ENCODE measurements at places on chromosomes 1 and 21.

DNA sequence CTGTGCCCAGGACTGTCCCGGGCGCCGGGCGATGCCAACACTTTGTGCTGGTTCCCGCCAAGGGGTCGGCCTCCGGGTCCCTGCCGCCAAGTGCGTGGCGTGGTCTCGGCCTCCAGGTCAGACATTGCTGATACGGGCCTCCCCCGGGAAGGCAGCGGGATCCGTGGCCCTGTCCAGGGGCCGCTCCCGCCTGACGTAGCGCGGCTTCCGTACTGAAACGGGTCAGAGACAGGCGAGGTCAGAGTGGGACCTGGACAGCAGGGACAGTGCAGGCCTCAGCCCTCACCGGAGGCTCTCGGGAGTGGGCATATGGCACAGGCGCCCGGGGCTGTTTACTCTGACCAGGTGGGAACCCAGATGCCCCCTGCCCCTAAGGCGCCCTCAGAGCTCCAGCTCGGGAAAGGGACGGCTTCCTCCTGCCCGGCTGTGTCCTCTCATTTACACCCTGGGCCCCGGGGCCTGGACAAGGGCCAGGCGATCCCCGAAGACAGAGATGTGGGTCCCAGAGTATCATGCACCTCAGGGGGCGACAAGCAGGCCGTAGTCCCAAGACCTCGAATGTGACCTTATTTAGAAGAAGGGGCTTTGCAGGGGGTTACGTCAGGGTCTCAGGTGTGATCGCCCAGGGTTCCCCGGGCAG, 8.8 kb upstream of the RNF223 start:
- no peak overlapping the region for H3K27ac ChIP-seq
- no peaks in the 10 kb centered on the region for H3K4me1 ChIP-seq
- H3K4me3 ChIP-seq, result no peak overlapping the region
- no peaks in the 10 kb centered on the region for H3K36me3 ChIP-seq
- no peak for DNase-seq
- no peaks in the 10 kb centered on the region for H3K27me3 ChIP-seq

GRCh38 chr1:50473513-50473912, 50.3 kb upstream of the DMRTA2 start:
- H3K4me3 ChIP-seq, result no peak overlapping the region
- H3K36me3 ChIP-seq, result peaks cover 5% of the 10 kb centered on the region
- no peaks in the 10 kb centered on the region for H3K4me1 ChIP-seq
- no peaks in the 10 kb centered on the region for H3K27me3 ChIP-seq
- no peak for DNase-seq
- H3K27ac ChIP-seq, result no peak overlapping the region

DNA sequence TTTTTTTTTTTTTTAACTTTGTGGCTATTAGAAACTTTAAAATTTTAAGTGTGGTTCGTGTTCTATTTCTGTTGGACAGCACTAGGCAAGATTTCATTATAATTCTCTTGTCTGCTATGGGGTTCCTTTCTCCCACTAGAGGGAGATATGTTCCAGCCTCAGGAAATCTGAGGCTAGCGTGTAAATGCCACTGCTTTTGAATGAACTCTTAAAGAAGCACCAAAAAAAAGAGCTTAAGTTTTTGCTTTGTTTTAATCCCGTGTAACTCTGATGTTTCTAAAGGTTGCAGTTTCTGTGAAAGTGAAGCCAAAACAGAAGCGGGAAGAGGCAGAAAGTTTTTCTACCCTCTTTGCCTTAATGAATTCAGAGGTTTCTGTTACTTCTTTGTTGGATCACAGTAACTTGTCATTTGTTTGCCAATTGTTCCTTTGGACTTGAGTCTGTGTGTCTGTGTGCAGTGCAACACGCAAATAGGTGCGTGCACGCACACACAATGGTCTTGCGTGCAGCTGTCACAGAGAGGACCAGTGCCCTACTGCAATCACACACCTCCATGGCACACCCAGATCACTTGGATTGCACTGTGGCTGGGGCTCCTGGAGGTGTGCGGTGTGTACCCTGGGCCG, 32.3 kb downstream of the HHAT start:
- no peaks in the 10 kb centered on the region for H3K4me1 ChIP-seq
- no peak overlapping the region for H3K27ac ChIP-seq
- peaks cover 10% of the 10 kb centered on the region for H3K27me3 ChIP-seq
- no peak overlapping the region for H3K4me3 ChIP-seq
- DNase-seq, result no peak
- H3K36me3 ChIP-seq, result no peaks in the 10 kb centered on the region

- H3K36me3 ChIP-seq, result no peaks in the 10 kb centered on the region
- peaks cover 1% of the 10 kb centered on the region for H3K4me1 ChIP-seq
- DNase-seq, result no peak
- peaks cover 22% of the 10 kb centered on the region for H3K27me3 ChIP-seq
Observed at GRCh38 chr1:209583408-209583807, at the start of gene CAMK1G. Gene CAMK1G (plus strand): TSS chr1:209583714. CDS start chr1:209594984, 11,270 bp downstream.

GRCh38 chr1:237050185-237050584, 8.2 kb downstream of the RYR2 start:
- H3K4me1 ChIP-seq, result no peaks in the 10 kb centered on the region
- no peak for DNase-seq
- no peaks in the 10 kb centered on the region for H3K36me3 ChIP-seq

DNA sequence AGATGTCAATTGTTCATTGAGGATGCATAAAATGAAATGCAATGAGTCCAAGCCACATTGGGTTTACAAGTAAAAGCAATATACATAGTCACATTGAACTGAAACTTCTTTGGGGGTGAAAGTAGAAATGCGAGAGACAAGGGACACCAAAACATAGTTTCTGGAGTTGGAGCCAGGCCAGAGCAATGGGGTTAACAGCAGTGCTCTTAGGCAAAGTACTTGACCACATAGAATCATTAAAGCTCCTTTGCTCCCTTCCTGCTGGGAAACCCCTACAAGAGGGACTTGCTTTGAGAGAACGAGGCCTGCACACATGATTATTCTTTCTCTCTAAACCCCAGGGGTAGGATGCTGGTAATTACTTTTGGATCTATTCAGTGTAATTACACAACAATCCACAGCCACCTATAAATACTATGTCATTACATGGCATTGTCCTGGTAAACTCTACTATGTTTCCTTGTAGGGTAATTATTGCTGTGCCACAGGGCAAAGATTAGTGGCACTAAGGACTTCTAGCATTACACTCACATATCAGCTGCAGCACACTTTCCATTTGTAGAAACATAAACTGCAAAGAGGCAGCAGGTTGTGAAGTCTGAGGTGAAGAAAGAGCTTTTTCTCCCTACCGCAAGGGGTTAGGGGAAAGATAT, 421.6 kb upstream of the PBX1 start:
- no peak overlapping the region for H3K27ac ChIP-seq
- H3K27me3 ChIP-seq, result no peaks in the 10 kb centered on the region
- no peaks in the 10 kb centered on the region for H3K36me3 ChIP-seq
- H3K4me3 ChIP-seq, result no peak overlapping the region
- DNase-seq, result no peak

- H3K4me3 ChIP-seq, result peak overlapping the region; percentile 83
- peaks cover 52% of the 10 kb centered on the region for H3K4me1 ChIP-seq
- H3K27ac ChIP-seq, result peak overlapping the region; percentile 82
- DNase-seq, result no peak
Observed at GRCh38 chr21:44929799-44930542, 9.3 kb upstream of the ITGB2 start.

- H3K27me3 ChIP-seq, result no peaks in the 10 kb centered on the region
- no peak overlapping the region for H3K4me3 ChIP-seq
- peaks cover 4% of the 10 kb centered on the region for H3K4me1 ChIP-seq
- H3K36me3 ChIP-seq, result no peaks in the 10 kb centered on the region
- no peak for DNase-seq
- no peak overlapping the region for H3K27ac ChIP-seq
Observed at GRCh38 chr1:243705585-243705984, 144.5 kb downstream of the AKT3 start.

GRCh38 chr1:29793653-29794348, 557.5 kb downstream of the PTPRU start:
- H3K4me1 ChIP-seq, result no peaks in the 10 kb centered on the region
- H3K36me3 ChIP-seq, result no peaks in the 10 kb centered on the region
- no peaks in the 10 kb centered on the region for H3K27me3 ChIP-seq
- DNase-seq, result no peak

DNA sequence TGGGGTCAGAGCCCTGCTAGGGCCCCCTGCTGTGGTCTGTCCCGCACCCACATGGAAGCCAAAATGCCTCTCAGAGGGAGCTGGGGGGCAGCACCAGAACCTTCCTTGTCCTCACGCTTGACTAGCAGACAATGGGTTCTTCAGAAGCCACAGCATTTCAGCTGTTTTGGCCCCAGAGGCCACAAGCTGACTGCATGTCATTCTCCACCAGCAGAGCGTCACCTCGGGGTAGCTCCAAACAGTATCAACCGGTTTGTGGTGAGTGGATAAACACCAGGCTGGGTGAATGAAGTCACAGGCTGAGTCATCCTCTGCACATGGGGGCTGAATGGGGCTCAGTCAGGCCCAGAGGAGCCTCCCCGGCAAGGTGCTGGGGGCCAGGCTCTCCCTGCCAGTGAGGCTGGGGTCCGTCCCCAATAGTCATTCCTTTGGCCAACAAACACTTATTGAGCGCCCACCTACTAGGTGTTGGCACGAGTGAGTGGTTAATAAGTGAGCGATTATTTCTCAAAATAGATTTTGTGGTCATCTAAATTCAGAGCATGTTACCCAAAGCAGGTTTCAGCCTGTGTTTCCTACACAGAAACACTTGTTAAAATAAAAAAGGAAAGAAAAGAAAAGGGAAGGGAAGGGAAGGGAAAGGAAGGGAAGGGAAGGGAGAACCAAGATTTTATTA, 9.1 kb downstream of the OLIG1 start:
- peaks cover 38% of the 10 kb centered on the region for H3K27me3 ChIP-seq
- DNase-seq, result peak; percentile 29
- H3K27ac ChIP-seq, result no peak overlapping the region
- H3K4me1 ChIP-seq, result peaks cover 6% of the 10 kb centered on the region

- H3K36me3 ChIP-seq, result no peaks in the 10 kb centered on the region
- no peak for DNase-seq
- no peaks in the 10 kb centered on the region for H3K27me3 ChIP-seq
- no peak overlapping the region for H3K27ac ChIP-seq
Observed at GRCh38 chr21:34576041-34576511, 38.8 kb downstream of the RCAN1 start.

GRCh38 chr21:38220270-38220737, 36.5 kb upstream of the KCNJ15 start:
- no peaks in the 10 kb centered on the region for H3K27me3 ChIP-seq
- no peak overlapping the region for H3K4me3 ChIP-seq
- no peak for DNase-seq
- no peak overlapping the region for H3K27ac ChIP-seq
- peaks cover 5% of the 10 kb centered on the region for H3K4me1 ChIP-seq
- no peaks in the 10 kb centered on the region for H3K36me3 ChIP-seq

DNA sequence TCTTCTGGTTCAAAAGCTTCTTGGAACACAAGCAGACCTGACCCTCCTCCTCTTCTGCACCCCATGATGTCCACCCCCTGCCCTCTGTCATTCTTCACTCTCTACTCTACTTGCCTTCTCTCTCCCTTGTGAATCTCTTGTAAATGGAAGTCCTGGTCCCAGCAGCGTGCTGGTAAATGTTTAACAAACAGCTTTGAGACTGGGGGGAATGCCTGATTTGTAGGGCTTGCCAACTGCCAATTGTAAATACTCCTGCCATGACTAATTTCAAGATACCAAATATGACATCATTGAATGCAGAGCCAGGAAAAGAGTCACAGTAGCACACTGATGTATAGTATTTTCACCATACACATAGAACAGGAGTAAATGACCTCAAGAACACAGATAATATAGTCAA, 40.9 kb upstream of the LRRN2 start:
- no peak overlapping the region for H3K27ac ChIP-seq
- H3K4me1 ChIP-seq, result peaks cover 4% of the 10 kb centered on the region
- no peak for DNase-seq

DNA sequence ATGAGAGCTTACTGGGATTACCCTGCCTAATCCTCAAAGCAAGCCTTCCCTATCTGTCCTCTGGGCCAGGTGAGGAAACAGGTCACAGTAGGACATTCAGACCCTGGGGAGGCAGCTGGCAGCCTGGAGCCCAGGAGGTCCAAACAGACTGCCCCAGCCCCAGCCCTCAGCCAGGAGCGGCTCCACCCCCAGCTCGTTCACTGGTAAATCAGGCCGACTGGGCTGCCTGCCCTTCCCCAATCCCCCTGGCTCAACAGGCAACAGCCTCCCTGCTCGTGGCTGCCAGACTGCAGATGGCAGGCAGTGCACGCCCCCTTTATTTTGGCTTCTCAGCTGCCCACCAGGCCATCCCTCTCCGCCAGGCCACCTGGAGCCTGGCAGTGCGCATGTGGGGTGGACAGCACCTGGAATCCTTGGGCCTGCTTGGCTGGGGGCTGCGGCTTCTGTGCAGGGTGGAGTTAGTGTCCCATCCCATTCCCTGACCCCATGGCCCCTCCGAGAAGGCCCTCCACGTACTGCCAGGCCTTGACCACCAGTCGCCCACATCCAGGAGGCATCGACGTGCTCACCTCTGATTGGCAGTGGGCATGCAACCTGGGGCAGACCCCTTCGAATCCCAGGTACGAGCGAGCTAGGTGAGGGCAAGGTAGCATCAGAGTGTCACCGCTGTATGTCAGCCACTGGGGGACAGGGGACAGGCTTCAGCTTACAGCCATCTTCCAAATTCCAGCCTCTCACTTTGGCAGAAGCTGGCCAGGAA, 11.2 kb upstream of the ZNF670 start:
- no peaks in the 10 kb centered on the region for H3K27me3 ChIP-seq
- H3K4me1 ChIP-seq, result no peaks in the 10 kb centered on the region
- H3K27ac ChIP-seq, result no peak overlapping the region
- no peak overlapping the region for H3K4me3 ChIP-seq
- no peaks in the 10 kb centered on the region for H3K36me3 ChIP-seq
- DNase-seq, result no peak

- H3K4me1 ChIP-seq, result peaks cover 21% of the 10 kb centered on the region
- no peak overlapping the region for H3K27ac ChIP-seq
- H3K36me3 ChIP-seq, result peaks cover 30% of the 10 kb centered on the region
- H3K27me3 ChIP-seq, result no peaks in the 10 kb centered on the region
- no peak for DNase-seq
- H3K4me3 ChIP-seq, result no peak overlapping the region
Observed at GRCh38 chr1:65429806-65430205, 9.3 kb downstream of the LEPR start.

- H3K4me1 ChIP-seq, result peaks cover 2% of the 10 kb centered on the region
- no peak overlapping the region for H3K4me3 ChIP-seq
- no peak for DNase-seq
- peaks cover 18% of the 10 kb centered on the region for H3K36me3 ChIP-seq
- no peak overlapping the region for H3K27ac ChIP-seq
Observed at GRCh38 chr21:14095056-14095455, 115.7 kb downstream of the LIPI start.

DNA sequence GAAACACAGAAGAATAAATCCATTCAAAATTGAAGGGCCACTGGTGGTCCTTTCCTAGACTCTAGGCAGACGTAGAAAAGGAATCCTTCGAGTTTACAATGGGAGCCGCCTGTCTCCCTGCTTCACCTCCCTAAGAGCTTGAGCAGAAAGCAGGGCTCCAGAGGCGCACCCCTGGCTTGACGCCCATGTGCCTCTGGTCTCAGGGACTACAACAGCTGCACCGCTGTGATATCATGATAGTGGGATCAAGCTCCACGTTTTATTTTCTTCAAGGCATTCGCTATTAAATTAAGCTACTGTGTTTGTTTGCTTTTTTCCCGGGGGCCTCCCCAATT, 403 bp upstream of the C1orf122 start:
- H3K27ac ChIP-seq, result peak overlapping the region; percentile 75
- no peaks in the 10 kb centered on the region for H3K27me3 ChIP-seq
- H3K4me3 ChIP-seq, result peak overlapping the region; percentile 87

GRCh38 chr1:54376430-54377039, 29.7 kb downstream of the SSBP3 start:
- H3K4me3 ChIP-seq, result no peak overlapping the region
- DNase-seq, result peak; percentile 29
- peaks cover 16% of the 10 kb centered on the region for H3K36me3 ChIP-seq
- H3K27ac ChIP-seq, result peak overlapping the region; percentile 67
- peaks cover 40% of the 10 kb centered on the region for H3K4me1 ChIP-seq

Data from T-helper 2 cell treated with Interferon-gamma antibody and Interleukin-4, amounts not matched to agents 5 μg/mL and 100 μg/mL, for 36 hours (primary cell).